ENCODE measurements at places on chromosomes 4 and X.

DNA sequence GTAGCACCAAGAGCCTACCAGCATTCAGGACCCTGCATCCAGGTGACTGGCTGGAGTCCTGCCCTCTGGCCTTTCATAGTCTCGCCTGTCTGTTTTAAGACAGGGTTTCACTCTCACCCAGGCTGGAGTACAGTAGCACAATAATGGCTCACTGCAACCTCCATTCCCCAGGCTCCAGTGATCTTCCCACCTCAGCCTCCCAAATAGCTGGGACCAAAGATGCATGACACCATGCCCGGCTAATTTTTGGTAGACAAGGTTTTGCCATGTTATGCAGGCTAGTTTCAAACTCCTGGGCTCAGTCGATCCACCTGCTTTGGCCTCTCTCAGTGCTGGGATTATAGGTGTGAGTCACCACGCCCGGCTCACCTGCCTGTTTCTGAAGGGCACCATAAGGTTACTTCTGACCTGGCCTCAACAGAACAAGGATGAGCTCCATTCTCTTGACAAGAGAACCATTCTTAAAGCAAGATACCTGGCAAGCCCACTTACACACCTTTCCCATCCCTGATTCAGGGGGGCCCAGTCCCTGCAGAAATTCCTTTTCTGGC lies 6.7 kb downstream of the RPS4X start:
- no peak for DNase-seq

- no peak for DNase-seq
Observed at GRCh38 chr4:18638031-18638430, 616.5 kb upstream of the LCORL start.

DNA sequence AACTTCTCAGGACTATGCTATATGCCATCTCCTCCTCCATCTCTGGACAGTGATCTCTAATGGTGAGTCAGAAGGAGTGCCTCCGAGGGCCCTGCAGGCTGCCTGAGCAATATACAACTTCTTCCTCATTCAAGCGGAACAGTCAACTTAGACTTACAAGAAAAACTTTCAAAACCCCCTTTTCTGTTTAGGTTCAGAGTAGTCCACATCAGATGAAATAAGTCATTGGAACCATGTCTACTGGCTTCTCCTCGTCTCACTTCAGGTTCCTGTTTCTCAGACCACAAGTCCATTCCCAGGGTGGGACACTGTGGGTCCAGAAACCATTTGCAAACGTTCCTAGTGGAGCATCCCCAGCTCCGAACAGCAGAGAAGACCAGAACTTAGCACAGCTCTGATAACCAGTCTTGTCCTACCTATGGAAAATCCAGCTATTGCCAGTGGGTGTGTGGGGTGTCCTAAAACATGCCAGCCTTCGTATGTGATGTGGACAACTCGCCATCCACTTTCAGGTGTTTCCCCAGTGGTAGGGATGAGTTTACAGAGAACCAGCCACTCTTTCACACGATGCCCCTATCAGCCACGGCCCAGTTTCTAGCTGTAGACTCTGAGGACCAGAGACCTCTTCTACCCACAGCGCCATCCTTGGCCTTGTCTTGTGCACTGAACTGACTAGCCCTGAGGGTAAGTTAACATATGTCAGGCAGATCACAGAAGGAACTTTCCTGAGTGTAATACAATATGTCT lies 32.7 kb upstream of the NKRF start:
- no peak for DNase-seq

GRCh38 chrX:11269006-11269405 lies 24.2 kb upstream of the AMELX start:
- DNase-seq, result no peak

GRCh38 chrX:133723930-133724329 lies 261.5 kb downstream of the GPC3 start:
- peak; percentile 70 for DNase-seq

DNA sequence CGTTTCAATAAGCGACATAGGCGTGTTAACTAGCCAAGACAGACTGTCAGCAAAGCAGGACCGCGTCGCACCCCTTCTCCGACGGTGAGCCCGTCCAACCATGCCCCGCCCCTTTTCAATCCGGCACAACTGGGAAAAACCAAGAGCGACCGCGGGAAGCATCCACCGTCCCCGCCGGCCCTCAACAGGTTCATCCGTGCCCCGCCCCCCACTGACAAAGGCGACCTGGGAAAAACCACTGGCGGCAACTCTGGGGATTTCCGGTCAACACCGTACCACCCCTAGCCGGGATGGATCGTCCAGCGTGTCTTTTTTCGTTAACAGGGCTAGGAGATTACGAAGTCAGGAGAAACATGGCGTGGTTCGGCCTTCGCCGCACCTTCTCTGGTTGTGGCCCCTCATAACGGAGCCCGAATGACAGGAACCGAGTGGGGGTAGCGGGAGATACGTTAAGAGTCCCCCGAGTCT lies 377 bp downstream of the TIMM17B start:
- DNase-seq, result peak; percentile 82

- no peak for DNase-seq
Observed at GRCh38 chr4:128335541-128335940, 47.9 kb upstream of the PGRMC2 start.

All from large intestine (tissue), 12 donors.